ENCODE measurements at places on chromosomes 12 and 14.

GRCh38 chr14:96587823-96588385 lies 85.7 kb downstream of the PAPOLA start:
- no peak for DNase-seq

DNA sequence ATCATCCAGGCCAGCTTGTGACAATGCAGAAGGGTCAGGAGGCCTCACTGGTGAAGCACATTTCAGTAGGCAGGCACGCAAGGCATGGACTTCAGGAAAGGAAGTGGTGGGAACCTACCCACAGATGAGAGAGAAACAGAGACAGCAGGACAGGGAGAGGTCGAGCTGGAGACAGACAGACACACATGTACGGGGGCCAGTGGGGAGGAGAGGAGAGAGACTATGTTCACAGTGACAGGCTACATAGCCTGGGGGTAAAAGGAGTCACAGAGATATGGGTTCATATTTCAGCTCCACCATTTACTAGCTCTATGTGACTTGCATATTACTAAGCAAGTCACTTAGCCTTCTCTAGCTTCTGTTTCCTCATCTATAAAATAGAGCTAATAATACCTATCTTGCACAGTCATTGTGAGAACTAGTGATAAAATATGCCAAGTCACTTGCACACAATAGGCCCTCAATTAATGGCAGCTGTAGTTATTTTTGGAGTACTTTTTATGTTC lies 91.1 kb upstream of the FUT8 start:
- no peak for DNase-seq

DNA sequence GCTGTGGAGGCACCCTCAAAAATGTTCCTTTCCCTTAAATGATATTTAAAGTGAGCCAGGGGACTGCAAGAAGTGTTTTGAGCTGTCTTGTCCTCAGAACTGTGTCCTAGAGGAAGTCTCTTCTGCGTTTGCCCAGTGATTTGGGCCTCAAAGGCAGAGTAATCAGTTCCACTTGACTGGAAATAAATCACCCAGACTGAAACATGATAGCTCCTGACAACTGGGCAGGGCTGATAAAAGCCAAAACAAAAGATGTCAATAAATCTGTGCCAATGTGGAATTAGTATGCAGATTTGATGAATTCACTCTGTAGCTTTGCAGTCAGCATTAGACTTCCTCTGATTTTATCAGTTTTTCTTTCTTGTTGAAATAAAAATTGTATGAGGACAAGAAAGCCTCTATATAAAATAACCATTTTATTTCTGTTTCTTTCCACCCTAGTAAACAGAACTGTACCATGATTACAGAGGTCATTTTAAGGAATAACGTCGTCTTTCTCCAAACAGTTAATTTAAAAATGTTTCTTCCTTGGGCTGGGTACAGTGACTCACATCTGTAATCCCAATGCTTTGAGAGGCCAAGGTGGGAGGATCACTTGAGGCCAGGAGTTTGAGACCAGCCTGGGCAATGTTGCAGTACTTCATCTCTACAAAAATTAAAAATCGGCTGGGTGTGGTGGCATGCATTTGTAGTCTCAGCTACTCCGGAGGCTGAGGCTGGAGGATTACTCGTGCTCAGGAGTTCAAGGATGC lies 180.8 kb downstream of the ERC1 start:
- DNase-seq = no peak

GRCh38 chr12:3041558-3042164 lies 35.5 kb upstream of the TSPAN9 start:
- DNase-seq = peak; percentile 35

DNA sequence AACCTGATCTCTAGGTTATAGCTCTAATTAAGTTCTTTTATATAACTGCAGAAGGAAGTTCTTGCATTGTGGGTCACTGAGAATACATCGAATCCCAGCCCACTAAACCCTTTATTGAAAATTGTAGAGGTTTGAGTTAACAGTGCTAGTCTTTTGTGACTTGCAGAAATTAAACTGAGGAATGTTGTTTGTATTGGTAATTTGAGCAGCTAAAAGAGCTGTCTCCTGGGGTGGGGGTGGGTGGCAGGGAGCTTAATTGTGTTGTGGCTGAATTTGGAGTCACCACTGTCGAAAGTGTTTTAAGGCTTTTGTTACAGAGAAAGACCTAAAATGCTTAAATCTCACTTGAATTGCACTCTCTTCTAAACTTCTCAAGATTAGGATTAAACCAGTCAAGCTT lies 3.2 kb upstream of the COX8C start:
- DNase-seq = no peak

DNA sequence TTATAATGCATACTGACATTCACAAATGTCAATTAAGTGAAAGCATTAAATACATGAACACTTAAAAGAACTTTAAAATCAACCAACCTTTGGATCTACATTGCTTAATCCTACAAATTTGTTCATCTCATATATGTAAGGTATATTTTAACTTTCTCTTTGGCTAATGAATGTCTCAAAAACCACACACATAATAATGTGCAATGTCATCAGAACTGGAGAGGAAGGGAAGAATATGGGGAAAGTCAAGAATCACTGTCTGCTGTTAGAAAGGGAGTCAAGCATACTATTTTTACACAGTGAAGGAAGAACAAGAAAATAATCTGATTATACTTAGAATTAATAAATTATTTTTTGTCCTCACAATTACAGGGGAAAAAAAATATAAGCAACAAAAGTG lies 4.9 kb downstream of the GMFB start:
- DNase-seq = no peak

GRCh38 chr12:102728506-102729242 lies 188.4 kb downstream of the PAH start:
- no peak for DNase-seq

DNA sequence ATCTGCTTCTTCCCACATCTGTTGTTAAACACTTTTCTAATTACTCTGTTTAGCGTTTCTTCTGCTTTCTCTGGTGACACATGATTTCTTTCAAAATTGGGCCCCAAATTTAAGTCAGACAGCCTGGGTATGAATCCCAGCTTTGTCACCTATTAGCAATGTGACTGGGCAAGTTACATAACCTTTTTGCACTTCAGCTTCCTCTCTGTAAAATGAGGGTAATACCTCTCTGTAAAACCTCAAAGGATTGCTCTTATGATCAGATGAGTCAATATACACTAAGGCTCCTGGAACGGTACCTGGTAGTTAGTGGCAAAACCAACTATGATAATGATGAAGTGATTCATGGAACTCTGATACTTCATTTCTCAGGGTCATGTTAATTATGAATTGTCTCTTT lies 33.0 kb downstream of the E2F7 start:
- DNase-seq = no peak

- peak; percentile 13 for DNase-seq
These were observed 91.8 kb downstream of the EML1 start for GRCh38 chr14:99884834-99885648.

GRCh38 chr12:56487448-56488040 lies 417 bp downstream of the GLS2 start:
- no peak for DNase-seq

DNA sequence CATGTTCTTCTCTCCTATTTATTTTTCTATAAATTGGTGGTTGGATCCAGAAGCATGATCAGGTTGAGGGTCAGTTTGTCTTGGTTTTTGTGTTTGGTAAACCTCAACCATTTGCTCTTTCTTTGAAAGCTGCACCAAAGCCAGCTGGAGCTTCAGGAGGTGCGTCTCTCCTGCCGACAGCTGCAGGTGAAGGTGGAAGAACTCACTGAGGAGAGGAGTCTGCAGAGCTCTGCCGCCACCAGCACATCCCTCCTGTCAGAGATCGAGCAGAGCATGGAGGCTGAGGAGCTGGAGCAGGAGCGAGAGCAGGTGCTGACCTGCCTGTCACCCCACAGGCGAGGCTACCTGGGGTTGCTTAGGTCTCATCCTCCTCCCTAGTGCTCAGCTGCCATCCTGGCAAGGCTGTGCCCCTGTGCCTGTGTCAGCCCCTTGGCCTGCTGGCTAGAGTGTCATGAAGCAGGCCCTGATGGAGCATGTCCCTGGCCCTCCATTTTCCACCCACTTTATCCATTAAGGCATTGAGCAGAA lies 45.0 kb downstream of the RAB35 start:
- DNase-seq = no peak

GRCh38 chr14:71721791-71722190 lies 210.4 kb upstream of the RGS6 start:
- no peak for DNase-seq

GRCh38 chr14:58479975-58480374 lies 52.5 kb downstream of the KIAA0586 start:
- no peak for DNase-seq

GRCh38 chr12:27367078-27367477 lies 34.4 kb downstream of the BMAL2 start:
- DNase-seq = no peak

- DNase-seq = no peak
These were observed 349.7 kb downstream of the NRXN3 start for GRCh38 chr14:78519863-78520262.

DNA sequence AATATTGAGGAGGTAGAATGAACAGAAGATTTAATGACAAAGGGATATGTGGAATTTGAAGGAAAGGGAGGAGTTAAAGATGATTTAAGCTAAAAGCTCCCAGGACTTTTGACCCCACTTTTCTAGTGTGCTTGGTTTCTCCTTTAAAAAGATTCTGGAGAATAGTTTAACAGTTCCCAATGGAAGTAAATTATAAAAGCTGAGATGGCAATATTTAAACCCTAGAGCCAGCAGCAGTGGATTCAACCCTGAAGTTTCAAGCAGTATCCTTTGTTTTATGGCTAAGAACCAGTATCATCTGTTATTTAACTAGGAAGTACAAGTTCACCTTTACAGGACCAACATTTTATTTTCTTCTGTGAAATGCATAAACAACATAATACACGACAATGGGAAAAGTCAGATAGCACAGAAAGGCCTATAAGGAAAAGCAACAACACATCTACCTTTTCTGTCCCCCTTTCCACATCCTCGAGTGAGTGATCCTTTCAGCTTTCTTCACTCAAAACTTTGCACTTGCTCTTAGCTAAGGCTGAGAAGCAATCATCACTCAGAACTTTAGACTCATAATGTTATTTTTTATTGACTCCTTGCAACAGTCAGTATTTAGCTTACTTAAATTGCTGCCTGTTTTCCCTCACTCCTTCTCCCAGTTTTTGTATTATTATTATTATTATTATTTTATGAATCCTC lies 264.5 kb downstream of the FBXL14 start:
- no peak for DNase-seq

GRCh38 chr12:77344651-77345050 lies 279.3 kb upstream of the E2F7 start:
- no peak for DNase-seq

- DNase-seq = no peak
These were observed 25.0 kb downstream of the MAX start for GRCh38 chr14:65077318-65077717.

DNA sequence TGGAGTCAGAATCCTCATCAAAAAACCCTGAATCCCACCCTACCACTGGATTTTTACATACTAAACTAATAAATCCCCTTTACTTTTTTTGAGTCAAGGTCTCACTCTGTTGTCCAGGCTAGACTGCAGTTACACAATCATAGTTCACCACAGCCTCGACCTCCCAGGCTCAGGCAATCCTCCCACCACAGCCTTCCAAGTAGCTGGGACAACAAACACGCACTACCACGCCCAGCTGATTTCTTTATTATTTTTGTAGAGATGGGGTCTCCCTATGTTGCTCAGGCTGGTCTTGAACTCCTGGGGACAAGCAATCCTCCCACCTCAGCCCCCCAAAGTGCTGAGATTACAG lies 24.3 kb downstream of the SPTSSA start:
- no peak for DNase-seq

DNA sequence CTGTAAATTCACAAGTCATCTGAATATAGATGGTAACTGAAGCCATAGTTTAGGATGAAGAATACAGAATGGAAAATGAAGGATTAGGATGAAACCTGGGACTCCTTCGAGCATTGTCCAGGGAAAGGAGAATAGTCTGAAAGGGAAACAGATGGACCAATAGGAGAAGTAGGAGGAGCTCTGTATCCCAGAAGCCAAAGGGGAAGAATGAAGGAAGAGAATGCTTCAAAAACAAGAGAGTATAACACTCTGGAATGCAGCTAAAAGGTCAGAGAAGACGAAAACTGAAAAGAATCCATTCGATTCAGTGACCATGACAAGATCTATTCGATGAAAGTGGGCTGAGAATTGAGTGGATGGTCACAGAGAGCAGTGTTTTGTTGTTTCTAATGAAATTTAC lies 1.0 kb downstream of the GMFB start:
- no peak for DNase-seq

- DNase-seq = no peak
These were observed 212.0 kb downstream of the CACNA1C start for GRCh38 chr12:2264651-2265232.

DNA sequence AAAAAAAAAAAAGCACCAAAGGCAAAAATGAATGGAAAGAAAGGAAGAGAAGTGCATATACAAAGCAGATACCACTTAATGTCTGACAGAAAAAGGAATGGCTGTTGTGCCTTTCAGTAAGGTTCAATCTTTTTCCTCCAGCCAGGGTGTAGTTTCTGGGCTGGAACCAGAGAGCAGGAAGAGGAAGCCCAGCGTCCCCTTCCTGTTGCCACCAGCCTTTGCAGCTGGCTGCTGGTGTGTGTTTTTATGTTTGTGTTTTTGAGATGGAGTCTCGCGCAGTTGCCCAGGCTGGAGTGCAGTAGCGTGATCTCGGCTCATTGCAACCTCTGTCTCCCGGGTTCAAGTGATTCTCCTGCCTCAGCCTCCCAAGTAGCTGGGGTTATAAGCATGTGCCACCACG lies 64.6 kb upstream of the LTA4H start:
- no peak for DNase-seq

DNA sequence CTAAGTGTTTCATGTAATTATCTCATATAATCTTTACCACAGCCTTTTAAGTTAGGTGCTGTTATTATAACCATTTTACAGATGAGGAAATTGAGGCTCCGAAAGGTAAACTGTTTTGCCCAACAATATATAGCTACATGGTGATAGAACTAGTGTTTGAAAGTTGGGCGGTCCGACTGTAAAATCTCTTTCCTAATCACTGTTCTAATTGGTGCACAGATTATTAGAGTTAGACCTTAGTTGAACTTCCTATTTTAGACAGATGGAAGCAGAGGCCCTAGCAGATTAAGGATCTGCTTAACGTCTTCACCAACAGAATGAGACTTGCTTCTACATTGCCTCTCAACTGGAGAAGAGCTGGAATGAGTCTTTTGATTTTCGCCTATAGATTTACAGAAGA lies 30.0 kb upstream of the DUSP6 start:
- no peak for DNase-seq

DNA sequence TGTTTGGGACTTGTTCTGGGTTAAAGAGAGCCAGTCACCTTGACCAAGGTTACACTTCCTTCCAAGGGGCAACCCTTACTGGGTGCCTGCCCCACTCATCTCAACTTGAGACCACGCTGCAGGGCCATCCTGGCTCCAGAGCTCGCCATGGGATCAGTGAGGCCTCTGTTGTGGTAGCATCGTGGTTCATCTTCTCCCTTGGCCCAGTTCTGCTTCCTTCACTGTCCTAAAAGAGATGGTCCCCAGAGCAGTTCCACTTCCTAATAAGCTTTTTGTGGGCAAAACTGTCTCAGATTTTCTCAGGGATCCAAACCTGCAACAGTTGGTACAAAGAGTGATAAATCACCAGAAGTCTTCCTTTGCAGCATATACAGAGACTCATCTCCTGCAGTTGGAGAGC lies 165.9 kb upstream of the TMEM260 start:
- DNase-seq = no peak

- no peak for DNase-seq
These were observed 4.3 kb downstream of the PRKAB1 start for GRCh38 chr12:119672194-119672593.

Data from effector memory CD8-positive, alpha-beta T cell (primary cell).